ENCODE measurements at places on chromosomes 1 and 21.

DNA sequence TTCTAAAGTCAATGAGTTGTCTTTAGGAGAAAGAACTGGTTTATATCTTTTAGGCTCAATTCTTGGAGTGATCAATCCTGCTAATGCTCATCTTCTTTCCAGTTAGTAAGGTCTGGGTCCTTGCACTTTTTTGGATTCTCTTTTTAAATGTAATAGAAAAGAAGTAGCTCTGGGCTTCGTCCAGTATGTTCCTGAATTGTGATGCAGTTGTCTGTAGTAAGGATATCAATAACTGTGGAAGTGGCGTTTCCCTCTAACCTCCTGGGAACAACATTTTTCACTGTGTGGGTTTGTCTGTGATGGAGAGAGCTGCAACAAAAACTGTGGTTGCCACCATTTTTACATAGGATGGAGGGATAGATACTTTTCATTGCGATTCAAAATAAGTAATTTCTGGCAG, 367.2 kb downstream of the USP25 start:
- ATAC-seq, result no peak

DNA sequence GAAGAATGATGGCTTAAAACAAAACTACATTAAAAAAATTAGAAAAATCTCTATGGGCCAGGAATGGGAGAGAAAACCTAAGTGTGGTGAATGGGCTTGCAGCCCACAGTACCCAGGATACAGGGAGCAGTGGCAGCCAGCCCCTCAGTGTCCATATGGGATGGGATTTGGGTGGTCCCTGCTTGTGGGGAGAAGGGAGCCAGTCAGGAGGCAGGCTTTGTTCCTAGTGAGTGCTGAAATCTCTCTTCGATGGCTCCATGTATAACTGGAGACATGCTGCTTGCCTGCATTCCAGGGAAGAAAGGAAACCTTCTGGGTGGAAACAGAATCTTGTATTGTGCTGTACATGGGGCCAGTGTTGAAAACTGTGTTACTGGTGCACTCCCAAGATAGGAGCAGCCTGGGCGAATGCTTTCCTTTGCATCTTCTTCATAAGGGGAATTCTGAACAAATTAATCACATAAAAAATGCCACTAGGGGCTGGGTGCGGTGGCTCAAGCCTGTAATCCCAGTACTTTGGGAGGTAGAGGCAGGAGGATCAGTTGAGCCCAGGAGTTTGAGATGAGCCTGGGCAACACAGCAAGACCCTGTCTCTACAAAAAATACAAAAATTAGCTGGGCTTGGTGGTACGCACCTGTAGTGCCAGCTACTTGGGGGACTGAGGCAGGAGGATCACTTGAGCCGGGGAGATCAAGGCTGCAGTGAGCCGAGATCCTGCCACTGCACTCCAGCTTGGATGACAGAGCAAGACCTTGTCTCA, 36.0 kb downstream of the PTPRU start:
- no peak for ATAC-seq

- ATAC-seq, result no peak
These were observed 176.0 kb upstream of the NRIP1 start for GRCh38 chr21:15240848-15241247.

GRCh38 chr21:45054227-45054926, 20.0 kb upstream of the ADARB1 start:
- ATAC-seq, result no peak
